Mesangial cell (primary cell): ENCODE measurements at places on chromosomes 16 and 17. TPM values are rescaled to one million over a fixed set of nuclear protein-coding genes. Genes with fewer than 3 reads are reported as not detected.

MYCBPAP gene
- 0.76 and 0.98 TPM in 2 replicates for total RNA-seq

RAB11FIP4 gene
- total RNA-seq: 2.6 and 10.5 TPM in 2 replicates

B4GALNT2 gene
- total RNA-seq: 0.13 TPM in 1 of 2 replicates, not detected in the other

KRTAP4-4 gene
- total RNA-seq: not detected in 2 replicates

PPP1R1B gene
- 0.13 TPM in 1 of 2 replicates, not detected in the other for total RNA-seq

TCAP gene
- 0.16 and 0.25 TPM in 2 replicates for total RNA-seq

P2RX1 gene
- total RNA-seq: under 0.01 TPM in 1 of 2 replicates, not detected in the other

YBX2 gene
- 0.16 and 0.63 TPM in 2 replicates for total RNA-seq

GPRC5B gene
- 7.7 and 19.8 TPM in 2 replicates for total RNA-seq

CCL4 gene
- total RNA-seq: not detected in 2 replicates

PDILT gene
- not detected in 2 replicates for total RNA-seq

MYH10 gene
- total RNA-seq: 92.9 and 132 TPM in 2 replicates

DDX52 gene
- 15.3 and 18.9 TPM in 2 replicates for total RNA-seq

KRT39 gene
- total RNA-seq: not detected in 2 replicates

G6PC1 gene
- not detected in 2 replicates for total RNA-seq

CCL2 gene
- 1.5 and 5.4 TPM in 2 replicates for total RNA-seq

ANKFN1 gene
- 0.25 TPM in 1 of 2 replicates, not detected in the other for total RNA-seq

CXCL16 gene
- total RNA-seq: 2.1 and 10.4 TPM in 2 replicates

SMPD3 gene
- under 0.01 and 0.76 TPM in 2 replicates for total RNA-seq

DOC2B gene
- 21.3 and 67.9 TPM in 2 replicates for total RNA-seq

OR1F1 gene
- not detected in 2 replicates for total RNA-seq

FAM20A gene
- under 0.01 TPM in 1 of 2 replicates, not detected in the other for total RNA-seq

SPATA20 gene
- 61.6 and 120 TPM in 2 replicates for total RNA-seq

VAT1L gene
- 0.98 and 2.5 TPM in 2 replicates for total RNA-seq

DNAAF8 gene
- 0.63 and 0.81 TPM in 2 replicates for total RNA-seq

SLC38A7 gene
- 10.8 and 25.7 TPM in 2 replicates for total RNA-seq

SLC16A6 gene
- 0.25 TPM in 1 of 2 replicates, not detected in the other for total RNA-seq

CX3CL1 gene
- 2.4 and 12.9 TPM in 2 replicates for total RNA-seq

KRT24 gene
- not detected in 2 replicates for total RNA-seq

TPSAB1 gene
- not detected in 2 replicates for total RNA-seq

TBC1D3 gene
- not detected in 2 replicates for total RNA-seq

RNF43 gene
- total RNA-seq: 0.49 and 0.63 TPM in 2 replicates

CES3 gene
- total RNA-seq: under 0.01 and 0.38 TPM in 2 replicates

CYGB gene
- total RNA-seq: 2.8 and 5.3 TPM in 2 replicates

GPR179 gene
- total RNA-seq: under 0.01 TPM in 1 of 2 replicates, not detected in the other

C16orf54 gene
- under 0.01 TPM in 1 of 2 replicates, not detected in the other for total RNA-seq

IL4R gene
- total RNA-seq: 17.6 and 25.0 TPM in 2 replicates

PYDC1 gene
- total RNA-seq: not detected in 2 replicates

ZP2 gene
- not detected in 2 replicates for total RNA-seq

PITPNM3 gene
- 2.3 and 3.8 TPM in 2 replicates for total RNA-seq

APOH gene
- not detected in 2 replicates for total RNA-seq

TBX2 gene
- 2.4 and 5.8 TPM in 2 replicates for total RNA-seq

TBC1D3D gene
- 2.8 TPM in 1 of 2 replicates, not detected in the other for total RNA-seq

ACAP1 gene
- total RNA-seq: 0.38 and 0.65 TPM in 2 replicates

HBA1 gene
- total RNA-seq: not detected in 2 replicates

PRAC2 gene
- not detected in 2 replicates for total RNA-seq

HEATR9 gene
- not detected in 2 replicates for total RNA-seq

ZNF48 gene
- 12.4 and 17.7 TPM in 2 replicates for total RNA-seq

CCL4L2 gene
- not detected in 2 replicates for total RNA-seq

DHX40 gene
- 17.4 and 25.1 TPM in 2 replicates for total RNA-seq

SPATA2L gene
- total RNA-seq: 8.1 and 20.7 TPM in 2 replicates

LITAFD gene
- total RNA-seq: not detected in 2 replicates

RPL38 gene
- 456 and 999 TPM in 2 replicates for total RNA-seq

ARMC7 gene
- total RNA-seq: 7.2 and 12.4 TPM in 2 replicates

HOXB3 gene
- 16.0 and 39.2 TPM in 2 replicates for total RNA-seq

CD300E gene
- not detected in 2 replicates for total RNA-seq

STUB1 gene
- 129 and 192 TPM in 2 replicates for total RNA-seq

AIPL1 gene
- not detected in 2 replicates for total RNA-seq
